ENCODE measurements at places on chromosomes 5 and 9. TPM values are rescaled to one million over a fixed set of nuclear protein-coding genes. Genes with fewer than 3 reads are reported as not detected.

GRCh38 chr5:105057001-105057436, 1494.4 kb upstream of the NUDT12 start:
- no peak for DNase-seq

- no peak for DNase-seq
These were observed 3.8 kb downstream of the MTMR12 start for GRCh38 chr5:32308946-32309345.

GRCh38 chr5:15334551-15335266, 165.3 kb upstream of the FBXL7 start:
- no peak for DNase-seq

PCDHGA10 gene
- 43.0 TPM for total RNA-seq

- no peak for DNase-seq
These were observed 67.3 kb upstream of the VCAN start for GRCh38 chr5:83404182-83404716.

SPATA31A3 gene
- total RNA-seq: not detected

DNA sequence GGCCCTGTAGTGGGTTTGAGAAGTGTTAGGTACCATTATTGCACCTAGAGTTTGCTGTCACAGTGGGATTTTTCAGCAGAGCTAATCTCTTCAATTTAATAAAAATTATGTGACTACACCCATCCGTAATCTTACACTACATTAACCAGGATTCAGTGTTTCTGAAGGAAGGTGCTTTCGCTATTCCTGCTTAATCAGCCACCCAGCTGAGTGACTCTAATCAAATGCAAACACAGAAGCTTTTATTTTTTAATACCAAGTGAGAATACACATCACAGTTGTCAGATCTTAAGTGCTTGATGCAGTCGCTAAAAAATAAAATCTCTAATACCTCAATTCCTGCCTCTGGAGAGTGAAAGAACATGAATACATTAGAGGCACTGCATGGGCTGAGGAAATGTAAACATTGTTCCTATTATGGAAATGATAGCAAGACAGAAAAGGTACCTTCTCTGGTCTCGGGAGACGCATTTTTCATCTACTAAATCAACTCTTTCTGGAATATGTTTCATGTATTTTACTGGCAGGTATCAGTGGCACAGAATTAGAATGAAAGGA, 125.7 kb downstream of the SEMA6A start:
- DNase-seq: no peak

SLC34A1 gene
- total RNA-seq: not detected

GRCh38 chr9:126348911-126349550, 22.4 kb downstream of the MVB12B start:
- DNase-seq: no peak

AHRR gene
- total RNA-seq: 8.7 TPM

STK32A gene
- 0.87 TPM for total RNA-seq

GRCh38 chr9:68473790-68474189, 66.9 kb downstream of the TMEM252 start:
- no peak for DNase-seq

DNA sequence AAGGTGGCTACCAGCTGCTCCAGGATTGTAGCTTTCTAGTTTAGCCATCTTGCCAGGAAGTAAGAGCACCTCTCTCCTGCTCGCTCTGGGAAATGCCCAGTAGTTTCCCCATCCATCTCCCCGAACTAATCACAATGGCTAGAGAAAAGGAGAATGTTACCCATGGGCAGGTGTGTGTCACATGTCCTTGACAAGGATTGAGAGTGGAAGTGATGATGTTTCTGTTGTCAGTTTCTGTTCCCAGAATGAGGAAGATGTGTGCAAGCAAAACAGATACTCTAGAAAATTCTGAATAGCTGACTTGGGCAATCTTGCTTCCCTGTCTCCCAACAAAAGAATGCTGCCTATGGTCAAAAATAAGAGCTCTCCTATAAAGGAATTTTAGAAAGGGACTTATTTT, 429.5 kb downstream of the EBF1 start:
- DNase-seq: no peak

INSL6 gene
- not detected for total RNA-seq

- DNase-seq: no peak
These were observed 130.5 kb upstream of the ITGA1 start for GRCh38 chr5:52657247-52657645.

DNA sequence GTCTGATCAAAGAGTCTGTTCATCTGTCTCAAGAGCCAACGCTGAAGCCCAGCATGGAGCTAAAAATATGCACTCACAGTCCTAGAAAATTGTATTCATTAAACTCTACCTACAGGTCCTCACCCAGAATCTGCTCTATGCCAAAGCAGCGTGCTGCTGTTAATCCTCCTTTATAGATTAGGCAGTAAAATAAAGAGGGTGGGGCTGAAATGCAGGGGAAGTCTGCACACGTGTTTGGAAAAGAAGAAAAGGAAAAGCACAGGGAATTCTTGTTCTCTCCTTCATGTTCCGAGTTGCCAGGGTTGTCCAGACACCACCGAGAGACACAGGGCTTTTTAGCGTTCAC, 121.4 kb upstream of the TMEM161B start:
- DNase-seq: no peak

GRCh38 chr5:133859073-133859472, 109.4 kb downstream of the C5orf15 start:
- DNase-seq: no peak

DIRAS2 gene
- not detected for total RNA-seq

GRCh38 chr5:171369898-171370297, 17.8 kb upstream of the NPM1 start:
- DNase-seq: no peak

DNA sequence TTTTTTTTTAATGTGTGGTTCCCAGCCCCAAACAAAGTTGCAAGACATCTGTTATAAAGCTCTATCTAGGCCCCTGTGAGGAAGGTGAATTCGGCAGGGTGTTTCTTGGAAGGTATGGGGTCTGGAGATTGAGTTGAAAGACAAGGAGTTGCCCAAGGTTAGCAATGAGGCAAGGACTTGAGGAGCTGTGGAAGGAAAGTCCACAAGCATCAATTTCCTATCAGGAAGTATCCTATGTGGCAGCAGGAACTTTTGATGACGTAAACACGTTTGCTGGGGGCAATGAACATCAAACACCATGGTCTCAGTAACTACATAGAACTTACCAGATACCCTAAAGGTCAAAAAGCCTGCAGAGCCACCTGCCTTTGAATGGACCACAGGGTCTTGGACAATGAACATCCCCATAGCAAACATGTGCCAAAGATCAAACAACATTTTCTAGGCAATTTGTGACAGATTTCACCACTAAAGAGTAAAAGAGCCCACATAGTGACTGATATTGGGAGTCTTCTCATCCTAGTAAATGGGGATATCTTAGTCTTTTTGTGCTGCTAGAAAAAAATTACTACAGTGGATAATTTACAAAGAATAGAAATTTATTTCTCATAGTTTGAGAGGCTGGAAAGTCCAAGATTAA, 145.1 kb downstream of the GCNT1 start:
- DNase-seq: no peak

GRCh38 chr5:53335115-53335514, 145.3 kb upstream of the FST start:
- DNase-seq: peak; percentile 15

GRCh38 chr5:141094481-141095262, at the start of gene PCDHB2:
PCDHB2 (plus strand) TSS chr5:141094615; CDS start chr5:141094791, 176 bp downstream.
- peak; percentile 82 for DNase-seq

DNA sequence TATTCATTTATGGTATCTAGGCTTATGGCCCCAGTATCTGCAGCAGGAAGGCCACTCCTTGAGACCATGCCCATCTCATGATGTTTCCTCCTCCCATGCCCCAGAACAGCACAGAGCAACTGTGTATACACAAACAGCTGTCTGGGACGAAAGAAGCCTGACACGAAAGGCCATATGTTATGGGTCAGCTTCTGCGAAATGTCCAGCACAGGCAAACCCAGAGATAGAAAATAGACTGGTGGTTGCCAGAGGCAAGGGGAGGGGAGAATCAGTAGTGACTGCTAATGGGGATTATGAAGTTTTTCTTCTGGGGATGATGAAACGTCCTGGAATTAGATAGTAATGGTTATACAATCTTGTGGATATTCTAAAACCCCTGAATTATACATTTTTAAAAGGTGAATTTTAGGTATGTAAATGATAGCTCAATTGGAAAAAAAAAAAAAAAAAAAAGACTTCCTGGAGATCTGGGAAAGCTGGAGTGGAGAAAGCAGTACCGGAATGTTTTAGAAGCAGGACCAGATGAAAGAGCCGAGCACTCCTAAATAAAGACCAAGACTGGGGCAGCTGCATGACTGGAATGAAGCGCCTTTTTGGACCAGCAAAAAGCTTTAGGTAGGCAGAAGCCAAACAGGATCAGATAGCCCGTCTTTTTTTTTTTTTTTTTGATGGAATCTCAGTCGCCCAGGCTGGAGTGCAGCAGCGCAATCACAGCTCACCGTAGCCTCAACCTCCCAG, 29.2 kb downstream of the PCDHGC5 start:
- DNase-seq: no peak

ZNF300 gene
- total RNA-seq: 11.1 TPM

- no peak for DNase-seq
These were observed 57.3 kb upstream of the DMRT1 start for GRCh38 chr9:784202-784601.

DNA sequence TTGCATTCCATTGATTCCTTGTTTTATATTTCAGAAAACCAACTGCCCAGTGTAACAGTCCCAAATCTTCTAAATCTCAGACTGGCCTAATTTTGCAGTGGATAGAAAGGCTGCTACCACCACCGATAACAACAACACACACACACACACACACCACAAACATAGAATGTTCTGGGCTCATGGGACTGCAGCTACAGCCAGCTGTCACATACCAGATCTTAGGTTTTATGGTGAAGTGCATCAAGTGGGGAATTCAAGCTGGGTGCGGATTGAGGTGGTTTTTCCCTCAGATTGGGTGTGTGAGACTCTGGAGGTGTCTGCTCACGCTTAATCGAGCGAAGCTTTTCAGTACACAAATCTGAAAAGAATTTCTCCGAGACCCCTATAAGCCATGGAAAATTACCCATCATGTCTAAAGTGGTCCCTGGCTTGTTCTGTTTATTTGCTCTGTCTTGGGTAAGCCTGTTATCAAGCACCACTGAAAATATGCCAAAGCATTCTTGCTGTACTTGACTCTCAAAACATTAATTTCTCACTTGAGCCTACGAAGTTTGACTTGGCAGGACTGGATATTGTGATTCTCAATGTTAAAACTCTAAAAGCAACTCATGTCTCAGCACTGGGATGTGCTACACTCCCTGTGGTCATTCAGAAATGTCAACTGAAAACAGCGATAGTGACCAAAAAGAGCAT, 71.1 kb downstream of the ALDH7A1 start:
- no peak for DNase-seq

DNA sequence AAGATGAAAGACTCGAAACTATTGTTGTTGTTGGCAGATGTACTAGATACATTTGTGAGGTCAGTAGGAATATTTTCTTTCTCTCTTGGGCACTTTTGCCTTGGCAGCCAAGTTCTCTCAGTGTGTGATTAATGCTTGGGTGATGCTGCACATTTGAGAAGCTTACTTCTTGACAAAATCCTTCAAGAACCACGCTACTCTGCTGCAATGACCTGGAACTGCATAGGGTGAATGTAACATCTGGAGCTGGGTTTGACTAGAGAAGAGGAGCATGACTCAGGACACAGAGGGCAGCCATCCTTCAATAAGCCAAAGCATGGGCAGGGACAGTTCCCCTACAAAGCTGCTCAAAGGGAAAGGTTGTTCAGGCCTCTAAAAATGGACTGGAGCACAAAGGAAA, 75.5 kb upstream of the PUM3 start:
- no peak for DNase-seq

DNA sequence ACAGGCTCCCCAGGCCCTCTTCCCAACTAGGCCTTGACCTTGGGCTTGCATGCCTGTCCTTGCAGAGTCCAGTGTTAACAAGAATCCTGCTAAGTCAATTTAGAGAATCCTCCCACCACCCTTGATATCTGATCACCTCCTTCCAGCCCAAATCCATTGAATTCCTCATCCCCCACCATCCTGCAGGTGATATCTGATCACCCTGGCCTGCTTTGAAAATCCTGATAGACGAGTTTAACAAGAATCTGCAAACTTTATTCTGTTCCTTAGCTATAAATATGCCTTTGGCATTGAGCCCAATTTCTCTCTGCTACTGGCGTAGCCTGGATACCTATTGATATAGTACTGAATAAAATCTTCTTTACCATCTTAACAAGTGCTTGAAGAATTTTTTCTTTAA, 125.5 kb downstream of the DIRAS2 start:
- DNase-seq: no peak

DNA sequence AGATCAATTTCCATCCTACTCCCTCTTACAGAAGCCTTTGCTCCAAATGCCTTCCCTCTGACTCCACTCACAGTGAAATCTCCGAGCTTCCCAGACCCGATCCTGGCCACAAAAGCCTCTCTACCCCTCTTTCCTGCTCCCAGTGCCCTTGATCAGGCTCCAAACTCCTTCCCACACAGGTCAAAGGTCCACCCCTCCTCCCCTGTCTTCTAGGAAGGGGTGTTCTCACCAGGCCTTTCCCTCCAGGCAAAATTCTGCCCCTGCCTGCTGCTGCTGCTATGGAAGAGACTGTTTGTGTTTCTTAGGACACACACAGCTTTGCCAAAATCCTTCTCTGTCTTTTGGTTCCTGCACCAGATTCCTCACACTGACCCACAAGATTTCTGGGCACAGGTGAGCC, 85.8 kb upstream of the ALDH1A1 start:
- DNase-seq: no peak

- no peak for DNase-seq
These were observed 49.0 kb downstream of the DIRAS2 start for GRCh38 chr9:90593646-90594045.

DNA sequence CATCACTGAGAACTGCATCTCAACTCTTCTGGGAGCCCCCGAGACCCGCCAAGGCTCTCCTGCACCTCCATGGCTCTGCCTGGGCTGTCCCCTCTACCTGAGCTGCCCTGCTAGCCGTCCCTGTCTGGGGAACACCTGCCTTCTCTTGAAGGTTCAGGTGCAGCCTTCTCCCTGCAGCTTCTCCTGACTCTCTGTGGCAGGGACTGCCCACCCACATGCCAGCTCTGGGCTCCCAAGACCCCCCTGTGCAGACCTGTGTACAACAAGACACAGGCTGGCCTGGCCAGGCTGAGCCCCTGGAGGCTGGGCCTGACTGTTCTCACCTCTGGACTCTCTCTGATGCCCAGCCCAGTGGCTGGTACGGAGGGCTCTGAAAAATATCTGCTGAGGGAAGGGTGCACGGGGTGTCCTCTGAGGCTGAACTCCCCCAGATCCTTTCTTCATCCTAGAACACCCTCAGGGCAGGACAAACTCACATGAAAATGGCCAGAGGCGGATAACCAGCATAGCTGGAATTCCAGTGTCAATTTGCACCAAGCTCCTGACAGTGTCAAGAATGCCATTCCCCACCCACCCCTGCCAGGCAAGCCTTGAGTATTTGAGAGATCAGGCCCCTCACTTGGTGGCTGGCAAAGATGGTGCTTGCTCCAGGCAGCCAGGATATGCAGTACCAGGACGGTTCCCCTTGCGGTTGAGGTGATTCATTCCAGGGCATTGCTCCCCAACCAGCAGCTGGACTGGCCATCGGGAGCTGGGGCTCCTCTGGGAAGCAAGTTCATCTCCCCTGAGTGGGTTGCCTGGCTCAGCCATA, 40.9 kb upstream of the SLC25A51 start:
- DNase-seq: no peak

GRCh38 chr9:93185266-93186214, 1.6 kb downstream of the WNK2 start:
- DNase-seq: no peak

GRCh38 chr9:27053369-27054022, 48.0 kb upstream of the LRRC19 start:
- peak; percentile 20 for DNase-seq

All from endothelial cell (in vitro differentiated cells).